ENCODE measurements at places on chromosomes 16 and 17.

GRCh38 chr17:4233668-4234258 is 30.0 kb downstream of the ANKFY1 start:
- no peak for DNase-seq

DNA sequence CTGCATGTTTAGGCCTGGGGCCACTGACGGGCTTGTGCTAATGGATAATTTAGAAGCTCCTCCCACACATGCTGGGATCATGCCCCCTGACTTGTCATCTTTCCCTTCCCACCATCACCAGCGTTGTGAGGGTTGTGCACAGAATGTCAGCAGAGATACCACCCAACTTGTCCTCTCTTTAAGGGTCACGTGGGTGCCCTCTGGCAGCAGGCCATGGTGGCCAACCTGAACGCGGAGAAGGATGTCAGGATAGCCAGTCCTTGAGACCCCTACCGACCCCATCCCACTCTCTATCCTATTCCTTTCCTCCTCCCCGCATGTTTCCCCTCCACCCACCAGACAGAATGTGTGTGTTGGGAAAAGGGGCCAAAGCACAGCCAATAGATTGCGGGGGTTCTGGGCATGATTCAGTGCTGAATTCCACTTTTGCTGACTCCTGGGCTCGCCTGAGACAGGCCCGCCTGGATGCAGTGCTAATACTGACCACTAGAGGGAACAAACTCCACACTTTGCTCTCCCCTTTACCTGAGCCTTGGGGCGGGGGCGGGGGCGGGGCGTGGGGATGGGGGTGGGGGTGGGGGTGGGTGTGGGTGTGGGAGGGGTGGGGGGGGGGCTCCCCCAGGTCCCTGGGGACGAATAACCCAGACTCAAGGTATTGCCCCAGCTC is at the start of gene GH2:
GH2 (minus strand) TSS at position 10 of the 667 bp plus-strand sequence. CDS start 143 bp downstream, outside the sequence.
- DNase-seq = peak; percentile 31

DNA sequence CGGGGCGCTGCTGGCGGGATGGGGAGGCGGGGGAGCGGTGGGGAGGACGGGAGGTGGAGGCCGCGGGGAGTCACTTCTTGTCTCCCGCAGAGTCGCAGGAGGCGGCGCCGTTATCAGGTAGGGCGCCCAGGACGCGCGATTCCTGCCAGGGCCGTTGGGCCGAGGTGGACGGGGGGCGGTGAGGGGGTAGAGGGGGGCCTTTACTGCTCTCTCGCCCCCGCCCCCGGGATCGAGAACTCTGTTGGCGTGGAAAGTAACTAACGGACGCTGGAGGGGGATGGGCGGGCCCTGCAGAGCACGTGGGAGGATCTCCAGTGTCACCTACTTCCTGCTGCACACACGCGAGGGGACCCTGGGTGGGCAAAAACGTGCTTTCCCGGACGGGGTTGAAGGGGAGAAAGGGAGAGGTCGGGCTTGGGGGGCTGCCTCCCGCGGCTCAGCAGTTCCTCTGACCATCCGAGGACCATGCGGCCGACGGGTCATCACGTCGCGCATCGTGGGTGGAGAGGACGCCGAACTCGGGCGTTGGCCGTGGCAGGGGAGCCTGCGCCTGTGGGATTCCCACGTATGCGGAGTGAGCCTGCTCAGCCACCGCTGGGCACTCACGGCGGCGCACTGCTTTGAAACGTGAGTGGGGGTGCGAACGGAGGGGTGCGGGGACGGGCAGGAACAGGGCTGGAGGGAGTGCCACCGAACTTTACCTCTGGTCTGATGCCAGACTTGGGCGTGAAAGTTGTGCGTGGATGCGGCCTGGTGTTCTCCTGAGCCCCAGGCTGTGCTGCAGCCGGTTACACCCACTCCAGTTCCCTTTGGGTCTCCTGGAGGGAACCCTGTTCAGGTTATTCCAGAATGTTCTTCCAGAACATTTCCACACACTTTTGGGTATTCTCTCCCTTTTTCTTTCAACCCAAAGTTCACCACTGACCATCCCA is 569 bp downstream of the PRSS21 start:
- no peak for DNase-seq

DNA sequence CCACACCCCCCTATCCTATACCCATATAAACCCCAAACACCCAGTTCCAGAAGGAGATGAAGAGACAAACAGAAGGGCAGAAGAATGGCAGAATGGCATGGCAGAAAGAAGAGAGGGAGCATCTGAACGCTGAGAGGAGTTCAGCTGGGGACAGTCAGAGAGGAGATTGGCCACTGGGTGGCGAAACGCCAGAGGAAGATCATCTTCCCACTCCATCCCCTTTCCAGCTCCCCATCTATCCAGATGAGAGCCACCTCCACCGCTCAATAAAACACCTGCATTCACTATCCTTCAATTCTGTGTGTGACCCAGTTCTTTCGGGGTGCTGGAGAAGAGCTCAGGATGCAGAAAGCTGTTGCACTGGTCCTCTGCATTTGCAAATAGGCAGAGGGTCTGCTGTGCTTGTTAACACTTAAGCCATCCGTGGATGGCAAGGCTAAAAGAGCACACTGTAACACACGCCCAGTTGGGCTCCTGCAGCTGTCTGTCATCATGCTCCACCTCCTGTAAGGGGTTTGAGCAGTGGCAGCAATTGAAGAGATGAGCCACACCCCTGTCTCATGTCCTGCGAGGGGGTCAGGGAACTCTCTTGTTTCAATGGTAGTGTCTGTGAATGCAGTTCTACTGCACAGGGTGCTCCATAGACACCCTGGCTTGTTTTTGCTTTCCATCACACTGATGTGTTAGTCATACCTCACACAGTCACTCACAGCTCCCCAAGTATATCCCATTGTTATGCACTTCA is 1034.8 kb upstream of the RBFOX1 start:
- DNase-seq = no peak

GRCh38 chr16:57475711-57476339 is 10.5 kb downstream of the DOK4 start:
- no peak for DNase-seq

DNA sequence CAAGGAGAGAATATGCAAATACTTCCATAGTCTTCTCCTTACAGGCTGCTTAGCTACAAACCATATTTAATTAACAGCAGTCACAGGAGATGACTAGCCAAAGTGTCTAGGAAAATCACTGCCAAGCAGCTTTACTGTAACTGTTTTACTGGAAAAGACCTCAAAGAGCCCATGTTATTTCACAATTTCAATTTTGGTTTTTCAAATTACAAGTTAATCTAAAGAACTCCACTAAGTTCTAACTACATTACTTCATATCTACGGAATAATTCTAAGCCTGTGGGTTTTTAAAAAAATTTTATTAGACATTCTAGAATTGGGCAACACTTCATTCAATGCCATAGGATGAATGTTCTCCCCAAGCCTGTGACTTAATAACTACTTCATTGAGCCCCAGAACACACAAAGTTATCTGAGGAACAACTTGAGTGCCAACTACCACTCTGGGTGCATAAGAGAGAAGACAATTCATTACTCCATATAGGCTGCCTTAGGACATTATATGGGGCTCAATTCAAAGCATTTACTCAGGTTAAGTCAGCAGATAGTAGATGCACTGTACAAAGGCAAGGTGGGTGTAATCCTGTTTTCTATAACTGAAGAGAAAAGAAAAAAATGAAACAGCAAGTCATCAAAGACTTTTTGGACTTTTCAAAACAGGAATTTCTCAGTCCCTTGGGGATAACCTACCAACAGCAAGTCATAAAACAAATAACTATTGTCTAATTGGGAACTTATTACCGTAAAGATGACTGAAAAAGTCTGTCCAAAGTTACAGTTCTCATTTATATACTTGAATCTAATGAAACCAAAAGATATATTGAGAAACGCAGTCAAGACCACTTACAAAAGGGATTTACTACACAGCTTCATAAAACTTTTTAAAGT is 33.0 kb downstream of the STAT3 start:
- DNase-seq = no peak

GRCh38 chr17:75260641-75261335 is 618 bp downstream of the GGA3 start:
- DNase-seq = no peak

GRCh38 chr16:86227041-86227440 is 283.3 kb upstream of the FOXF1 start:
- no peak for DNase-seq

DNA sequence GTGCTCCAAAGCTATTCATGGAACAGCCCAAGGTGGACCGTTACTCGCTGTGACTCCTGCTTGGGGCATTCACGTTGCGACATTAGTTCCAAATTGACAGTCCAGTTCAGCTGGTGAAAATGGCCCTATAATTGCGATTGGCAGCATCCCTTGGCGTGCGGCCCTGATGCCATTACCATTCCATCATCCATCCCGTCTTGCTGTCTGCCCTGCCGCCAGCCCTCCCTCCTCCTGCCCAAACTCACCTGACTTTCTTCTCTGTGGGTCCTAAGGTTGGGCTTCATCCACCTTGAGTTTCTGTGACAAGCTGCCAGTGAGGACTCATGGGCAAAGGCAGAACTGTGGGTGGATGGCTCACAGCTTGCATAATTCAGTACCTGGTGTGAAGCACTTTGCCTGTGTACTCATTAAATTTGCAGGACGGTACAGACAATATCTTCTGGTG is 104.6 kb downstream of the RPTOR start:
- no peak for DNase-seq
